ENCODE measurements at places on chromosomes 13 and 19. TPM values are rescaled to one million over a fixed set of nuclear protein-coding genes. Genes with fewer than 3 reads are reported as not detected.

The FAM83E gene
- 6.5 TPM for polyA plus RNA-seq

- peak; percentile 85 for DNase-seq
Observed at GRCh38 chr19:41416194-41416674, 10.9 kb downstream of the B3GNT8 start.

GRCh38 chr19:19040417-19040816 lies 7.0 kb downstream of the ARMC6 start:
- DNase-seq, result peak; percentile 54

The PSG3 gene
- 0.73 TPM for polyA plus RNA-seq

The CELF5 gene
- 3.9 TPM for polyA plus RNA-seq

DNA sequence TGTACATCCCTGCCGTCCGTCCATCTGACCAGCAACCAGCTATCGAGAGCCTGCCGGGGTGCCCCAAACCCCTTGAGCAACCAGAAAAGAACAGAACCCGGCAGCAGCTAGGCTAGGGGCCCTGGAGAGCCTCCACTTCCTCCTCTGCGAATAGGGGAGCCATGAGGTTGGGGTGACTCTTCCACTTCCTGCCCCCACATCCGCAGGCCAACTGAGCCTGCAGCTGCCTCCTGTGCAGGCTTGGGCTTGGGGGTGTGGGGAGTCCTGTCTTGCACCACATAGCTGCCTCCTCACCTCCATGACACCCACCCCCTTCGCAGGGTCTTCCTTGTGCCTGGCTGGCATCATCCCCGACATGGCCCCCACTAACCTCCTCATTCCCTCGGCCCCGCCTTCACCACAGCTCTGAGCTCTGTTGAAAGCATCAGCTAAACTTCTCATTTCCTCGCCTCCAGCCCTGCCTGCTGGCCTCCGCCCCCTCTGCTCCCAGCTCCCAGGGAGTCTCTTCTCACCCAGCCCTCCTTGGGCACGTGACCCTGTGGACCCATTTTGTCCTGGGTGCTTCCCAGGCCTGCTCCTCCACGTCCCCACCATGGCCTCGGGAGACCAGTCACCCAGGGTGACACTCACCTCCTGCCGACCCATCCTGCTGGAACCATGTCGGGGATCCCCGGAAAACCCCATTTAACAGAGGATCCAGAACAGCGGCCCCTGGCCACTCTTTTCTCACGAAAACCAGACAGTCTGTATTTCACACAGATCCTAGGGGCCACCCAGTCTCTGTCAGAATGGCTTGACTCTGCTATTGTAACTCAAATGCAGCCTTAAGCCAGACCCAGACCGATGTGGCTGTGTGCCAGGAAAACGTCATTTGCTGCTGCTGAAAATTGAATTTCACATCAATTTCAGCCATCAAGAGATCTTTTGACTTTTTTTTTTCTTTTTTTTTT lies 50.4 kb downstream of the MYO9B start:
- no peak for DNase-seq

DNA sequence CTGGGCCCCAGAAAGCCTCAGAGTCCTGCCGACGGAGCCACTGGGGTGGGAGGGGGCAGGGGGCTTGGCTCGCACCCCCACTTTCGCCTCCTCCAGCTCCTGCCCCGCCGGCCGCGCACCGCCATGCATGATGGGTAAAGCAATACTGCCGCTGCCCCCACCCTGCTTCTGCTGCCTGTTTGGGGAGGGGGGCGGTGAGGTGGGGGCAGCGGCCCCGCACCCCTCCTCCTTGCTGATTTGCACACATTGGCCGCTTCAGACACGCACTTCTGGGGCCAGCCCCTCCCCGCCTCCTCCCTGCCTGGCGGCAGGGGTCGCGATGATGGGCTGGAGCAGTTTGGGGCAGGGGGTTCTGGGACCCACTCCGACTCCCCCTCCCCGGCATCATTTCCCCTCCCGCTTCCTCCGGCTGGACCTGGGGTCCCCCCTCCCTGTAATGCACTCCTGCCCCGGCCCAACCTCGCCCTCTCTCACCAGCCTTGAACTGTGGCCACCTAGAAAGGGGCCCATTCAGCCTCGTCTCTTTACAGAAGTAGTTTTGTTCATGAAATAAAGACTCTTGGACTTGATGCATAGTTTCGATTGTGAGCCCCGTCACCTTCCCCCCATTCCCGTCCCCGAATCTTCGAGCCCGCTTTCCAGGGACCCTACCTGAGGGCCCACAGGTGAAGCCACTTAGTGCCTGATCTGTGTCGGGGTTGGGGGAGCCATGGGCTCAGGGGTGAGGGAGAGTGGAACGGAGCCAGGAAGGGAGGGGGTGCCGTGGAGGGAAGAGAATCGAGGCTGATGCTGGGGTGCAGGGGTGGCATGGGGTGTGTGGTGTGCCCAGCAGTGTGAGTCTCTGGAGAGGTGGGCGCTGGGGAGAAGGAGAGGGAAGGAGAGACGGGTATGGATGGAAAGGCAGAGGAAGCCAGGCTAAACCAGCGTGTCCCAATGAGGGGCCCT lies 1.4 kb upstream of the HPN start:
- peak; percentile 83 for DNase-seq

- no peak for DNase-seq
Observed at GRCh38 chr19:38145623-38146022, 78.4 kb downstream of the DPF1 start.

DNA sequence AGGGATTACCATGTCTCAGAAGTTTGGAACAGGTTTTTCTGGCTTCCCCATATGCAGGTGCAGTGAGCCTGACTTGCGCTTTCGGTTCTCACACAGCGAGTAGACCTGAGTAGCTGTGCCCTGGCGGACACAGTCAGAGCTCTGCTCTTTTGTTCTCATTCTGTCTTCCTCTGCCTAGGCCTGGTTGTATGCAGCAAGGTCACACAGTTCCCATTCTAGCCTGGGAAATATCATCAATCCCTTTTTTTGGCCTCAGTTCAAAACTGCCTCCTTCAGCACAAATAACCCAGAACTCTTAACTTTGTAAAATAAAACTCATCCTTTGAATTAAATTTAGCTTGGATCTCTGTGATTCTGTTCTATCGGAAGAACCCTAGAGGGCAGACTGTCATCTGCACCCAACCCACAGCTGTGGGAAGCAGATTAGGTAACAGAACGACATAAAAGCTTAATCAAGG lies 10.2 kb downstream of the OXGR1 start:
- DNase-seq, result peak; percentile 43

DNA sequence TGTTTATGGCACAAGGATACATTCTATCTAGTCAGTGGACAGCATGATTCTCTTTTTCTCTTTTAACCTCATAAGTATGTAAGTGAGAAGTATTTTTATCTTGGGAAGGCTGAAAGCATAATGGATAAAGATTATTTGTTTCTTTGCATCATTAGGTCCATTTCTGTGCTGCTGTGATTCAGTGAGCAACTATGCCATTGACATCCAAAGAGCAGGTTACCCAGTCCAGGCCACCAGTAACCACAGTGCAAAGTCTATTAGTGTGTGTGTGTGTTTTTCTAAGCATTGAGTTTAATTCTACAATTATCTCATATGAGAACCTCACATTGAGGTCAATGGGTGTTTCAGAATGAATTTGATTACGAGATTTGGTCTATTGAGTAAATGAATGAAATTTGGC lies 158.8 kb upstream of the DACH1 start:
- no peak for DNase-seq

- peak; percentile 39 for DNase-seq
Observed at GRCh38 chr19:16585808-16586476, 13.7 kb upstream of the SLC35E1 start.

DNA sequence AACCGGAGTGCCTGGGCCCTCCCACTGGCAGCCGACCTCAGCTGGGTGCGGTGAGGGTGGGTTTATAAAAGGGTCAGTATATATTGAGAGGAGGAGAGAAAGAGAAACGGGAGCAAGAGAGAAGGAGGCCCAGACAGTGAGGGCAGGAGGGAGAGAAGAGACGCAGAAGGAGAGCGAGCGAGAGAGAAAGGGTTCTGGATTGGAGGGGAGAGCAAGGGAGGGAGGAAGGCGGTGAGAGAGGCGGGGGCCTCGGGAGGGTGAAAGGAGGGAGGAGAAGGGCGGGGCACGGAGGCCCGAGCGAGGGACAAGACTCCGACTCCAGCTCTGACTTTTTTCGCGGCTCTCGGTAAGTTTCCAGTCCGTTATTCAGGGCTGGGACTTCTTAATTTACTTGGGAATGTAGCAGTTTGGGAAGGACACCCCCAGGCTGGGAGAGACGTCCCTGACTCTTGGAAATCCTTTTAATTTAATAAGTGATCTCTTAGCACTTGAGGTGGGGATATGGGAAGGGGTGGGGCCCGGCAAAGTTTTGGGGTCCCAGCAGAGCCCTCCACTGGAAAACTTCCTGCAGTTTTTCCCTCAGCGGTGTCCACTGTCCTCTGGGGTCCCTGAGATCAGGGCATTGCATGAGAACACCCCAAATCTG lies at the start of gene EMP3:
Gene EMP3, plus strand, starts transcription at position 288 of the 646 bp plus-strand sequence. CDS start 1,293 bp downstream, outside the sequence.
- DNase-seq, result peak; percentile 91
